ENCODE measurements at places on chromosomes 7 and 10.

GRCh38 chr10:120195984-120196712, 260.9 kb upstream of the PLPP4 start:
- no peak for DNase-seq

DNA sequence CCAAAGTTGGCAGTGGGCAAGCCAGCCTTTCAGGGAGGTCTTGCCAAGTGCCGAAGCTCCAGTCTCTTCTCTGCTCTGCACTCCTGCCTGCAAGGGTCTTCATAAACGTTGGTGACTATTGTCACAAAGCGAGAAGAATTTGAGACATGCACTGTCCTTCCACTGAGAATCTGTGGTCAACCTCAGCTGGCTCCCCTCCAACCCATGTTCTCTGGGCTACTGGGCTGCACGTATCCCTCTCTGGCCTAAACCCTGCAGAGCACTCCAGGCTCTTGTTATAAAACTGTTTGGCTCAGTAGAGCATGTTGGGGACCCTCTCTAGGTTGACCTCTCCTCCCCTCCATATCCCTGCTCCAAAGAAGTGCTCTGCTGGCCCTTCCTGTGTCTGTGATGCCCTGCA, 260.4 kb upstream of the NFE2L3 start:
- DNase-seq = no peak

GRCh38 chr7:41002741-41003610, 699.9 kb downstream of the INHBA start:
- peak; percentile 35 for DNase-seq

DNA sequence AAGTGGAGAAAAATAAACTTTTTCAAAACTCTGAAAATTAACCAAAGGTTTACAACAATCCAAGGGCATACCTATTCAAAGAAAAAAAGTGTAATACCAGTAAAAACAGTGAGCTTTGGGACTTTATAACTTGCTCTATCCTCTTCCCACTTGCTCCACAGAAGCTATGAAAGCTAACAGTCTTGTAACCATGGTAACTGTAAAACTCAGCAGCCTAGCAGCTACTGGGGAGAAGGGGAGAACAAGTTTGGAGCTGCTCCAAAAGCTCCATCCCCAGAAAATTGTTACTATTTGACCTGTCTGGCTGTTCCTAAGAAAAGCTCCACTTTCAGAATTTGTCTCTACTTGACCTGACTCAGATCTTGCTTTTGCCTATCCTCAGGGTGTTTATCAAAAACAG, 191.5 kb downstream of the OTUD1 start:
- DNase-seq = no peak

GRCh38 chr10:100334762-100335161, 4.7 kb upstream of the PKD2L1 start:
- DNase-seq = no peak

DNA sequence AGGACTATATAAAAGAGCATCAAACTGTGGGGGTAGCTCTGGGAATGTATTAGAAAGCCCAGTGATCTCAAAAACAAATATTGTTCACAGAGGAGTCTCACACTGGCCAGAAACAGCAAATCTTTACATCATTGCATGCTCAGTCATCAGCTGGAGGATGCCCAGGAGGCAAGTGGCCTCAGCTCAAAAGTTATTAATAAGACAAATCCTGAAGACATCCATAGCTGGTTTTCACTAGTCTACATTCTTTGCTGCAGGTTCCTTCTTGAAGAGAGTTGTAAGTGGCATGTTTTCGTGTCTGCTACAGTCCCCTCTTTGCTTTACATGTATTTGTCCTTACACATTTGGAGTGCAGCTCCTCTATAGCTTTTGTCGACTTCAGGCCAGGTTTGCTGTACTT, 8.6 kb upstream of the CCDC7 start:
- DNase-seq = no peak

- no peak for DNase-seq
Observed at GRCh38 chr10:54908019-54908418, 107.0 kb upstream of the PCDH15 start.

- DNase-seq = peak; percentile 49
Observed at GRCh38 chr7:111741811-111742240, 179.5 kb upstream of the IMMP2L start.

DNA sequence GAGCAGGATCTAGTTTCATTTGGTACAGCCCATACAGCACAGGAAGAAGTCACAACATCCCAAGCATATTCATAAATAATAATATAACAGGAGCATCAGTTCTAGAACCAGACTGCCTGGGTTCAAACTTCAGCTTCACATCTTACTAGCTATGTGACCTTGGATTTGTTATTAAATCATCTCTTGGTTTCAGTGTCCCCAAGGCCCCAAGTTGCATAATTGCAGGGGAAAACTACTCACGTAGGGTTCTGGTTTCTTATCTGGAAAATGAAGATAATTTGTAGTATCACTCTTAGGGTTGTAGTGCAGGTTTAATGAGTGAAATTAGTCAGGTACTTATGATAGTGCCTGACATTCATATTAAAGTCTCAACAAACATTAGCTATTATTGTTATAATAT, 5.5 kb upstream of the IQUB start:
- peak; percentile 3 for DNase-seq

- DNase-seq = no peak
Observed at GRCh38 chr7:147151661-147152060, 1035.1 kb downstream of the CNTNAP2 start.

GRCh38 chr10:76962851-76963250, 674.8 kb downstream of the KCNMA1 start:
- DNase-seq = no peak

DNA sequence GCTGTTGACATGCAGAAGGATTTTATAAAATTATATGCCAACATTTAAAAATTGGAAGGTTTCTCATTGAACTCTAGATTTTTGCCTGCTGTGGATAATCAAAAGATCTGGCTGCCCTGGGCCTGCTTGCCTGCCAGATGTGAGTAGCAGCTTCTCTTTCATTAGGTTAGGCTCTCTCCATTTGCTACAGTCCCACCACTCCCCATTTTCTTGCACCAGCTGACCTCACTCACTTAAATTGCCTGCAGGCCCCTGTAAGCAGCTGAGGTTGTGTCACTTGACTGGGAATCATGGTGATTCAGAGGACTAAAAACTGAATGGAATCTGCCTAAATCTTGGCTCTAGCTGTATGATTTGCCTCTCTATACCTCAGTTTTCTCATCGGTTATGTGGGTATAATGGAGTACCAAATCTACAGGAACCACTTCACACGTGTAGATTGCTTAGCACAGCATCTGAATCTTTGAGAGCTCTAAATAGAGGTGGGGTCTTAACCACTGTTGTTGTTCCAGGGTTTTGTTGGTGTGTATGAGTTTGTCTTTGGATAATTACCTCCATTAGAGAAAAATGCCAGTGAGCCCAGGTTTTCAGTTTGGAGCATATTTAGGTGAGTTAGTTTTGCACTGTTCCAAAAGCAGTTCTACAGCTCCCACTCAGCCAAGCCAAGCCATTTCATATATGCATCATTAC, 18.6 kb upstream of the RAPGEF5 start:
- no peak for DNase-seq

DNA sequence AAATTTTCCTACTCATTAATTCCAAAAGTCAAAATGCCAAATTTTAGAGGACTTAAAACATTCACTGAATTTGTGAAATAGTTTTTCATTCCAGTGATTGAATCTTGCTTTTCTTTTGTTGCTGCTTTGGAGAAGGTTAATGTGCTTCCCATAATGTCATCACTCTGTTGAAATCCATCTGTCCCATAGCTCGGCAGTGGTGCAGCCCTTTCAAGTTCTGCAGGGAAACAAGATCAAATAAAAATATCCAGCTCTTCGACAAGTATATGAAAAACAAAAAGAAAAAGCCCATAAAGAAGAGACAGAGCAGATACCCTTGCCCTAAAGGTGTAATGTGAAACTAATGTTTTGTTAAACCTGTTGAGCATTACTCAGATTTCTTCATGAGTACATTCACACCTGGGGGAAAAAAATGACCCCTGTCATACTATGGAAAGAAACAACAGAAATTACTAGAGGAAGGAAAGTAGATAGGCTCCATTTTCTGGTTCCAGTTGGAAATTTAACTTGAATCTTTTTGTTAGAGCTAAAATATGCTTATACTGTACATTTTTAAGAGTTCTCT, 35.1 kb downstream of the AGR3 start:
- no peak for DNase-seq

DNA sequence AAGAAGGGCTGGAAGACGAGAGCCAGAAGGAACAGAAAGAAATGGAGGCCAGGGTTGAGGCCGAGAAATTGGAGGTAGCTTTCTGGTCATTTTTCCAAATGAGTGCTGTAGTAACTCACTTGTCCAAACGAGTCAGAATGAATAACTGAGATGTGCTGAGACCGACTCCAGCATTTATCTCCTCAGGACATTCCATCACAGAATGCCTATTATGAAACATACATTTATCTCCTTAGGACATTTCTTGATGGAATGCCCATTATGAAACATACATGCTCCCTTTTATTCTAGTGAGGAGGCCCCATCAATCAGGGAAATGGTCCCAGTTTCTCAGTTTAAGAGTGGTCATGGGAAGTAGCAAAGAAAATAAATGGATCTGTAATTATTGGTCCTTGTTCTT, 16.5 kb downstream of the AVL9 start:
- DNase-seq = no peak

DNA sequence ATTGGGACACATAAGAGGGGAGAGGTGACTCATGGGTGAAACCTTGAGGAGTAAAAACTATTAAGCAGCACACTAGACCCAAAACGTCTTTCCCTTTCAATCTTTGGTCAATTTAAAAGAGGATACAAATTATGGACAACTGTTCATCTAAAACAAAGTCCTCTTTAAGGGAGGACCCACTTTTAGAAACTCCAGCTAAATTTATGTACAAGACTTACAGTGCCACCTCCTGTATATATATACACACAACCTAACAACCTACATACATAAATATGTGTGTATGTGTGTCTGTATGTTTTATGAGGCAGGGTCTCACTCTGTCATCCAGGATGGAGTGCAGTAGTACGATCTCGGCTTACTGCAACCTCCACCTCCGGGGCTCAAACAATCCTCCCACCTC, 18.1 kb upstream of the ZC3HAV1 start:
- no peak for DNase-seq

- no peak for DNase-seq
Observed at GRCh38 chr10:110992006-110992800, 72.8 kb downstream of the SHOC2 start.

- DNase-seq = no peak
Observed at GRCh38 chr7:129643550-129644170, 32.1 kb downstream of the NRF1 start.

GRCh38 chr10:35378541-35379210, 42.4 kb downstream of the CCNY start:
- peak; percentile 33 for DNase-seq

GRCh38 chr10:50260791-50261281, 9.5 kb upstream of the ASAH2 start:
- DNase-seq = peak; percentile 45

- peak; percentile 84 for DNase-seq
Observed at GRCh38 chr7:150974468-150975391, 3.4 kb downstream of the KCNH2 start.

DNA sequence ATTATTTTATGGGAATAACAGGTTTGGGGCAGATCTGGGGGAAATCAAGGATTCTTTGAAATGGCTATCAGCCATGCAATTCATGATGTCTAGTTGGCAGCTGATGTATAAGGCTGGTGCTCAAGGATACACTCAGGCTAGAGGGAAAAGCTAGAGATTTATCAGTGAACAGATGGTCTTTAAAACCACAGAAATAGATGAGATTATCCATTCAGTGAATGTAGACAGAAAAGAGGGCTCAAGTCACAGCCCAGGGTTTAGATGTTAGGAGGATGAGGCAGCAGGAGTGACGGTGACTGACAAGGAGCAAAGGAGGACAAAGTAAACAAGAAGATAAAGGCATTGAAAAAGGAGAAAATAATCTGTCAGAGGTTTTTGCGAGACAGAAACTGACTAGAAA, 238.7 kb downstream of the CDK14 start:
- no peak for DNase-seq

DNA sequence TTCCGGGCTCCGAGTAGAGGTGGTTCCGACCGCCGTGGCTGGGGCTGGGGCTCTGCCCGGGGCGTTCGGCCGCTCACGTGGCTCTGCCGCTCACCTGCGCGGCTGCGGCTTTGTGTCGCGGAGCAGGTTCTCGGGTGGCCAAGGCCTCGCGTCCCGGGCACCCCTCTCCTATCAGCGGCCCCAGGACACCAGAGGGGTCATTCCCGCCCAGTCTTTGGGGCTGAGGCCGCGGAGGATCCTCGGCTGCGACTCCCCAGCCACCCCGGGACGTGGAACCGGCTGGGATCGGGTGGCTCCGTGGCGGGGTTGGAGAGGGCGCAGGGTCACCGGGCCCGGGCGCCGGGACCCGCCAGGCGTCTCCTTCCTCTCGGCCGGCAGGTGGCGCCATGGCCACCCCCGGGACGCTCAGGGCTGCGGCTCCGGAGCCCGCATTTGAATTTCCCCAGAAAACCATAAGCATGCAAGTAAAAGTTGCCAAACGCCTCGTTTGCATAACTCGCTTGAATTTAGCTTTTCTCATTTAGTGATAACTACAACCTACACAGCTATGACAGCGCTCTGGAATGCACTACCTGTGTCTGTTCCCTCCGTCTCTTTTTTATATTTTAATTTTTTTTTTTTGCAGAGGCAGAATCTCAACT, 1.2 kb downstream of the COL26A1 start:
- DNase-seq = peak; percentile 76

DNA sequence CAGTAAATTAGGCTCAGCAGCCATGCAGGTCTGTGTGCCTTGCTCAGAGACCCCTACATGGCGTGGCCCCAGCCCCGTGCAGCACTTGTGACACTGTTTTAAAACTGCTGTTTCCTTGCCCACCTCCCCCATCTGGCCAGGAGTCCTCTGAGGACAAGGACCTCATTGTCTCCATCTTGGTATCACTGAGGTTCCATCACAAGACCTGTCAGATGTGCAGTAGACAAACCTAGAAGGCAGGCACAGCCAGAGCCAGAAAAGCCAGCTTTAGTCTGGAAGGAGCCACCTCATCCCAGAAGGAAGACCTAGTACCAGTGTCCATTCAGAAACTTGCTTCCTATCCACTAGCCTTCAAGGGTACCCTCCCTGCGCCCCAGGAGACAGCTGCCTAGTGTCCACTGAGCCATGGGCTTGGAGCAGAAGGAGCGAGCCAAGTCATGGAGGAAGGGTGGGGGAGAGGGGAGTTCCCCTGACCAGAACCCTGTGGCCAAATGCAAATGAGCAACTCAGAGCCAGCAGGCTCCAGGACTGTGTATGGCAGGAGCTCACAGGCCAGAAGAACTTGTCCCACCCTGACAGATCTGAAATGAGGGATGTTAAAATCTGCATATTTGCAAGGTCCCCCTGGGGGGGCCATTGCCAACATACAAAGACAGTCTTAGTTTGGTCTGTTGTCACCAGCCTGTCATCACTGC, 176.1 kb downstream of the SH3PXD2A start:
- no peak for DNase-seq

- DNase-seq = no peak
Observed at GRCh38 chr7:157557263-157557662, 220.5 kb downstream of the DNAJB6 start.

DNA sequence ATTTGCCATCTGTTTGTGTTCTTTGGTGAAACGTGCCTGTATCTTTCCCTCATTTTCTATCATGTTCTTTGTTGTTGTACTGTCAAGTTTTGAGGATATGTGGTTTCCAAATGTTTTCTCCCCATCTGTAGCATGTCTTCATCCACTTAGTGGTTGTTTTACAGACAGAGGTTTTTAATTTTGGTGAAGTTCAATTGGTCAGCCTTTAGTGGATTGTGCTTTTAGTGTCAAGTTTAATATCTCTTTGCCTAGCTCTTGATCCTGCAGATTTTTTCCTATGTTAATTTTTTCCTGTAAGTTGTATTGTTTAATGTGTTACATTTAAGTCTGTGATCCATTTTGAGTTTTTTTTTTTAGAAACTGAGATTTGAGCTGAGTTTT, 95.9 kb downstream of the ANKRD61 start:
- no peak for DNase-seq

- DNase-seq = no peak
Observed at GRCh38 chr7:102913826-102914225, 1.0 kb downstream of the LRRC17 start.
